ENCODE measurements at places on chromosomes 3 and 15.

DNA sequence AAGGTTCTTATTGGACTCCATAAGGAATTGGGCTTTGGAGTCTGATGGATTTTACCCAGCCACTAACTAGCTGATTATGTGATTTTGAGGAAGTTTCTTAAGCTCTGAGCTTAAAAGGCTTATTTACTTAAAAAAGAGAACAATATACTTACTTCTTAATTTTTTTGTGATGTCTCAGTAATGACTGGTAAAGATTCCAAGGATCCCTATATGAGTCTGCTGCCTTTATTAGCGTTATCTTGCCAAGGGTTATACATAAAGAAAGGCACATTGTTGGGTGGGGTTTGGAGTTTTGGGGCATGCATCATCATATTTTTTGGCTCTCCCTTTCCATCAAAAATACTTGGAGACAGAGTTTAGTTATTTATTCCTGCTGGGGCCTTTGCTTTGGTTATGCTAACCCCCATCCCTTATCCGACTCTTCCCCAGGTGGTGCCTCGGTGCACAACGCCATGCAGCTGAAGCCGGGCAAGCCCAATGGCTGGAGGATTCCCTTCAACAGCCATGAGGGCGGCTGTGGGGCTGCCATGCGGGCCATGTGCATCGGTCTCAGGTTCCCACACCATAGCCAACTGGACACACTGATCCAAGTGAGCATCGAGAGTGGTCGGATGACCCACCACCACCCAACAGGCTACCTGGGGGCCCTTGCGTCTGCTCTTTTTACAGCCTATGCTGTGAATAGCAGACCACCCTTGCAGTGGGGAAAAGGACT lies 6.7 kb downstream of the ADPRH start:
- DNase-seq, result peak; percentile 28

DNA sequence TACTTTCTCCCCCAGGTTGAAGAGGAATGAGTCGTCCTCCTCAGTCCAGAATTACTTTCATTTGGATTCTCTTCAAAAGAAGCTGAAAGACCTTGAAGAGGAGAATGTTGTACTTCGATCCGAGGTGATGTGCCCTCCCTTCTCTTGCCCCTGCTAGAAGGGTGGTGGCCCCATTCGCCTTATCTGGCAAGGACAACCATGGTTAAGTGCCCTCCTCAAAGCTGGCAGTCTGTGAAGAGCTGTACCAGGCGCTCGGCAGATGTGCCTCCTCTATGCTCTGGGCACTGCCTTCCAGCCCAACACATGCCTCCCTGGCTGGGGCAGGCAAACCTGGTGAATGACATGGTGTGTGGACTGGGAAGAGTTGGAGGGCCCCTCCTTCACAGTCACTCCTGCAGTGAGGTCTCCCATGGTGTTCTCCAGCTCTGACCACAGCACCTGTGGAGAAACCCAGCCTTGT lies 77.0 kb downstream of the CCK start:
- DNase-seq, result no peak

DNA sequence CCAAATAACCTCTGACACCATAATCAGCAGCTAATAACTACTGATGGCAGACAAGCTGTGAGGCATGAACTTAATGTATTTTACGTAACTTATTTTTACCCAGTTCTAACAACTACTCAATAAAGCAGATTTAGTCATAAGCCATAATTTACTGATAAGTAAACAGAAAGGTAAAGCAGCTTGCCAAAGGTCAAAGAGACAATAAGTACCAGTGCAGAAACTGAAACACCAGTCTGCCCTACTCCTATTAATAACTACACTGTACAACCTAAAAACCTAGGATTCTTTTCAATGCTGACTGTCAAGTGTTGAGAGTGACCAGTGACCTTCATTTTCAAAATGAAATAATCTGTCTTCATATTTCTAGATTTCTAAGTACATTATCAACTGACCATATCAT lies 152.2 kb downstream of the NR2E3 start:
- DNase-seq, result no peak

DNA sequence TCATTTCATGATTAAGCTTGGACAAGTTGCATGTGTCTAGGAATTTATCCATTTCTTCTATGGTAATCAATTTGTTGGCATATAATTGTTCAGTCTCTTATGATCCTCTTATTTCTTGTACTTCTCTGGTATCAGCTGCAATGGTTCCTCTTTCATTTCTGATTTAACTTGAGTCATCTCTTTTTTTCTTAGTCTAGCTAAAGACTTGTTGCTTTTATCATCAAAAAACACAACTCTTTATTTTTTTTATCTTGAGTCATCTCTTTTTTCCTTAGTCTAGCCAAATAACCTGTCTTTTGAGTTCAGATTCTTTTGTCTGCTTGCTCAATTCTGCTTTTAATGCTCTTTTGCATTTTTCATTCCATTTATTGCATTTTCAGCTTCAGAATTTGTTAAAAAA lies 37.3 kb downstream of the UBE3A start:
- no peak for DNase-seq

GRCh38 chr15:34810443-34811129 lies 15.2 kb upstream of the ACTC1 start:
- peak; percentile 85 for DNase-seq

DNA sequence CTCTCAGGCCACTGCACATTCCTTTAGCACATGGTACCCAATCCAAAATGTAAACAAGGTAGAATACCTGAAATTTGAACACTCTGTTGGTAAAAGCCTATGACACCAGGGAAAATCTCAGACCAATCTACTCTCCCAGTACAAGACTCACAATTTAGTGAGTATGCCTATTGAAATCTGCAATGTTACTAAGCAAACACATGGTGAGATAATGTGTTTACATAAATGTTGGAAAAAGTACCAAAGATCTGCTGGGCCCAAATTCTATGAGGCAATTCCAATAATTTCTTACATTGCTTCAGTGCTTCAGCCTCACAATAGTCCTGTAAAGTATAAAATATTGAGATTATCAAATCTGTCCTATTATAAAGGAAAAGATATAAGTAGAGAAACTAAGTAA lies 536.1 kb downstream of the PYDC2 start:
- no peak for DNase-seq

DNA sequence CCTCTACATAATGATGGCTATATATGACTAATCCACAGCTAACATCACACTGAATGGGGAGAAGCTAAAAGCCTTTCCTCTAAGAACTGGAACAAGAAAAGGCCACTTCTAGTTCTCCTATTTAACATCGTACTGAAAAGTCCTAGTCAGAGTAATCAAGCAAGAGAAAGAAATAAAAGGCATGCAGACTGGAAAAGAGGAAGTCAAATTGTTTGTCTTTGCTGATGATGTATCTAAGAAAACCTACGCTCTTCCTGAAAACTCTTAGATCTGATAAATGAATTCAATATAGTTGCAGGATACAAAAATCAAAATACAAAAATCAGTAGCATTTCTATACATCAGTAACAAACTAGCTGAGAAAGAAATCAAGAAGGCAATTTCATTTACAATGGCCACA lies 116.9 kb downstream of the TP63 start:
- DNase-seq, result no peak

GRCh38 chr3:61899700-61900462 lies 338.5 kb downstream of the PTPRG start:
- DNase-seq, result no peak

- DNase-seq, result no peak
Observed at GRCh38 chr3:124441766-124442165, 288.5 kb upstream of the UMPS start.

- DNase-seq, result no peak
Observed at GRCh38 chr3:23834082-23834870, 28.5 kb downstream of the UBE2E1 start.

- no peak for DNase-seq
Observed at GRCh38 chr3:52086976-52087663, 30.7 kb upstream of the DUSP7 start.

DNA sequence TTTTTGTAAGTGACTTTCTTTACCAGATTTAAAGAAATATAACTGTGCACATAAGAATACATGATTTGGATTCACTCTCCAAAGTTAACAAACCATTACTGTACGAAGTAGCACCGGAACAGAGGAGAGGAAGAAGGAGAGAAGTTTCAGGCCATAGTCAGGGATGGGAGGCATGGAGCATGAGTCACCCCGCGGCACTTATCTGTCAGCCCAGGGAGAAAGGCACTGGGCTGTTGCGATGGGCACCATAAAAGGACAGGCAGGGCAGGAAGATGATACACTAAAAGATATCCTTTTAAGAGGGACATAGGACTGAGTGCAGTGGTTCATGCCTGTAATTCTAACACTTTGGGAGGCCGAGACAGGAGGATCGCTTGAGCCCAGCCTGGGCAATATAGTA lies 37.0 kb downstream of the TTC23 start:
- no peak for DNase-seq

DNA sequence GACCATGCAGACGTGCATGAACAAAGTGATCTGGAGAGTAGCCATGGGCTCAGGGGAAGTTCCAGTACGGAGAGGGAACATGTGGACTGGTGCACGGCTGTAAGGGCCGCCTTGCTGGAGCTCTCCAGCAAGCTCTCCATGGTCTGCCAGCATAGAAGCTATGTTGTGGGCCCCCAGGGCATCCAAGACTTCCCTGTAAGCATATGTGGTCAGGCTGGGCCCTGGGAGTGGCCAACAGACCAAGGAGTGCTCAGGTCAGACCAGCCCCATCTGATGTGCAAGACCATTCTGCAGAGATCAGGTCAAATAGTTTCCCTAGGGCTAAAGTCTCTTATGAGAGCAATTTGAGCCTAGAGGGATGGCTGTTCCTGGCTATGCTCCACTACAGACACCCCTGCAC lies 110.1 kb upstream of the DAZL start:
- DNase-seq, result no peak

DNA sequence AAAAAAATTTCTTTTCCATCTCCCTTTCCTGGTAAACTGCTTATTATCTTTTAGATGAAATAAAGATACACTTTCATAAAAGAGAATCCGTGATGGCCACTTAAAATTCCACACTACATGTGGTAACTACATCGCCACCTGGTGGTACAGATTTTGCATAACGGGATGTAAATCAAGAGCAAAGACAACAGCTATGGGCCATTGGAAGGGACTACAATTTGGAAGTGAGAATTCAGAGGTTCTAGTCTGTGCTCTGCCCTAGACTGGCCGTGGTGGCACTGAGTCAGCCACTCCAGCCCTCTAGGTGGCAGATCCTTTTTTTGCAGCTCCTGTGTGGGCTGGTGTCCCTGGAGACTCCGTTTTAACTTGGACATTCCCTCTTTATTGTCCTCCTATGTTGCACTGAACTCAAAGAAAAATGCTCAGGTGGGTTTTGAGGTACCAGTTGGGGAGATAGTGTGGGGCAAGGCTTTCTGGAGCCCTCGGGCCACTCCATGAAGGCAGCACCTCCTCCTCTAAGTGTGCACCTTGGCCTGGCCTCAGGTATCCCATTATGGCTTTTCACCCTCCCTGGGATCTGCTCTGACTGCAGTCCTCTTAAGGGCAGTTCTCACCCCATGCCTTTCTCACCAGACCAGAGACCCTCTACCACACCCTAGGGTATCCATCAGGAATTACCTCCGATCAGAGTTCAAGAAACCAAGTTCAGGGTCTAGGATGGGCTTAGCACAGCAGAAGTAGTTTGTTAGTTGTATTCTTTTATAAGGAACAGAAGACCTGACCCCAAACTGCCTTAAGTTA lies 54.9 kb downstream of the SPSB4 start:
- DNase-seq, result peak; percentile 47
